ENCODE measurements at places on chromosomes 6 and 20. TPM values are rescaled to one million over a fixed set of nuclear protein-coding genes. Genes with fewer than 3 reads are reported as not detected.

SIGLEC1 gene
- not detected for total RNA-seq

GRCh38 chr20:43191143-43191542, 1.4 kb upstream of the PTPRT start:
- DNase-seq, result no peak
- no peak overlapping the region for H3K27ac ChIP-seq
- H3K4me3 ChIP-seq, result no peak overlapping the region

GABRR1 gene
- total RNA-seq, result not detected

GRCh38 chr6:21710216-21710615, 116.7 kb downstream of the SOX4 start:
- H3K4me1 ChIP-seq, result no peaks in the 10 kb centered on the region
- no peak for DNase-seq
- no peak overlapping the region for H3K27ac ChIP-seq
- peaks cover 5% of the 10 kb centered on the region for H3K27me3 ChIP-seq
- no peaks in the 10 kb centered on the region for H3K36me3 ChIP-seq

DNA sequence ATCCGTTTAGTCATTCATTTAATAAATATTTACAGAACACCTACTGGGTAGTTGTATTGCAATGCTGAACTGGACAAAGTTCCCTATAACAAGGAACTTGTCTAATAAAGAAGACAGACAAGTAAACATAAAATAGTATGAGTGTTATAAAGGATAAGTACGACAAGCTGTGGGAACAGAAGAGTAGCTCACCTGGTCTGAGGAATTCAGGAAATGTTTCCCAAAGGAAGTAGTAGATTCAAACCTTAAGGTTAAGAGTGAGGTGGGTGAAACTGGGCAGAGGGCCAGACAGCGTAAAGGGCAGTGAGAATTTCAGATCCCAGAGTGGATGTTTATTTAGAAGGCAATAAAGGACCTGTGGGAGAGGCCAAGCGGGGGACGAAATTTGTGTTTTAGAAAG, 72.3 kb upstream of the CD2AP start:
- H3K27me3 ChIP-seq, result no peaks in the 10 kb centered on the region
- H3K4me1 ChIP-seq, result no peaks in the 10 kb centered on the region
- H3K4me3 ChIP-seq, result no peak overlapping the region
- no peaks in the 10 kb centered on the region for H3K36me3 ChIP-seq

- no peaks in the 10 kb centered on the region for H3K27me3 ChIP-seq
- H3K36me3 ChIP-seq, result no peaks in the 10 kb centered on the region
- H3K4me3 ChIP-seq, result no peak overlapping the region
- H3K27ac ChIP-seq, result no peak overlapping the region
- no peaks in the 10 kb centered on the region for H3K4me1 ChIP-seq
- no peak for DNase-seq
These were observed 369.4 kb upstream of the HS3ST5 start for GRCh38 chr6:114712129-114712662.

DNA sequence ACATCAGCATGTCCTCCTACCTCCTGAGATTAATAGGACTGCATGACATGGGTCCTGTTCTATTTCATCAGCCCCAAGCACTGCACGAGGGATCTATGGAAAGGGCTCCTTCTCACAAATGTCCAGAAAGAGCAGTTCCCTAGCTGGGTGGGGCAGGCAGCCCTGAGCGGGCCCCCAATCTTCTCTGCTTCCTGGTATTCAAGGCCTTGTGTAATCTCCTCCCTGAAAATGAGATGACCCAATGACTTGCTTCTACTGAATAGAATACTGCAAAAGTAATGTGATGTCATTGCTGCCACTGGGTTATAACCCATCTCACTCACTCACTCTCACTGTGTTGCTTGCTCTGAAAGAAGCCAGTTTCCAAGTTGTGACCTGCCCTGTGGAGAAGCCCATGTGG, 126.4 kb downstream of the OPRM1 start:
- peaks cover 45% of the 10 kb centered on the region for H3K4me1 ChIP-seq
- H3K4me3 ChIP-seq, result no peak overlapping the region
- H3K36me3 ChIP-seq, result peaks cover 26% of the 10 kb centered on the region

COL9A3 gene
- total RNA-seq, result not detected

TPD52L2 gene
- 70.8 TPM for total RNA-seq

DNA sequence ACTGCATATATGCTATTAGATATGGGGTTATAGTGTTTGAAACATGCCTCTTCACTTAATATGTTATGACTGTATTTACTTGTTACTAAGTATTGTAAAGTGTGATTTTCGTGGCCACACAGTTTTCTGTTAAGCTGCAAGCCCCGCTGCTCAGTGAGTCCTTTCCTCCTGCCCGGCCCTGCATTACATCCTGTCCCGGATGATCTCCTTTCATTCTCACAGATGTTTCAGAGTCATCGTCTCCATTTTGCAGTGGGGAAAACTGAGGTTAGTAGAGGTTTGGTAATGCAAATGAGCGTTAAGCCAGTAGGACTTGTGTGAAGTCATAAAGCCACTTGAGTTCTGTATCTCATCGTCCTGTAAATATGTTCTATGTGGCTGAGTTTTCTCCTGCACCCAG, 155.5 kb downstream of the CFAP61 start:
- peaks cover 11% of the 10 kb centered on the region for H3K27me3 ChIP-seq
- no peaks in the 10 kb centered on the region for H3K36me3 ChIP-seq
- H3K4me1 ChIP-seq, result no peaks in the 10 kb centered on the region
- H3K4me3 ChIP-seq, result no peak overlapping the region
- DNase-seq, result no peak
